ENCODE measurements at places on chromosomes 16 and 17.
A peak's percentile ranks its signal among the peaks of the same experiment; 100 is the strongest.

DNA sequence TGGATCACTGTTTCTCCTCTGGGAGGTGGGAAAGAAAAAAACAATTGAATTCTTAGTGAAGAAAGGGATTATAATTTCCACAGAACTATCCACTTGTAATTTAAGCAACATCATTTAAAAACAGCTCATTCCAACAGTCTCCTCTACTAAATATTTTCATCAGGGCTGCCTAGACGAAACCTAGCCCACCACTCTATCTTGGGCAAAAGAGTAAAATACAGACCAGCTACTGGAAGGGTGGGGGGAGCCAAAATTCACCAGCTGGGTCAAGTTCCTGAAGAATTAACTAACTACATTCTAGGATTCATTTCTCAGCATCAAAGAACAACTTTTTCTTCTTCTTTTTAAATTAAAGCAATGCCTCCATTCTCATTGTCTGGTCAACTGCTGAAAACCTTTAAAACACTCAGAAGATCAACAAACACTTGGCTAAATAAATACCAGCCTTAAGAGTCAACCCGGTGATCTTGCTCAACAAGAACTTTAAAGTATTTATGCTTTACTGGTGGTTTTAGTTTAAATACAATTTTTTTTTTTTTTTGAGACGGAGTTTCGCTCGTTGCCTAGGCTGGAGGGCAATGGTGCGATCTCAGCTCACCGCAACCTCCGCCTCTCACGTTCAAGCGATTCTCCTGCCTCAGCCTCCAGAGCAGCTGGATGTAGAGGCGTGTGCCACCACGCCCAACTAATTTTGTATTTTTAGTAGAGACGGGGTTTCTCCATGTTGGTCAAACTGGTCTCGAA lies 25.2 kb downstream of the KANSL1 start:
- peak; percentile 56 for DNase-seq

- no peak for DNase-seq
Measured at GRCh38 chr16:3623642-3624041, 12.2 kb upstream of the SLX4 start.

- no peak for DNase-seq
Measured at GRCh38 chr16:17304106-17304490, 166.7 kb downstream of the XYLT1 start.

GRCh38 chr17:50386510-50386909 lies 10.8 kb downstream of the LRRC59 start:
- DNase-seq, result no peak

GRCh38 chr17:63999680-64000531 lies 1.8 kb downstream of the PRR29 start:
- DNase-seq, result no peak

DNA sequence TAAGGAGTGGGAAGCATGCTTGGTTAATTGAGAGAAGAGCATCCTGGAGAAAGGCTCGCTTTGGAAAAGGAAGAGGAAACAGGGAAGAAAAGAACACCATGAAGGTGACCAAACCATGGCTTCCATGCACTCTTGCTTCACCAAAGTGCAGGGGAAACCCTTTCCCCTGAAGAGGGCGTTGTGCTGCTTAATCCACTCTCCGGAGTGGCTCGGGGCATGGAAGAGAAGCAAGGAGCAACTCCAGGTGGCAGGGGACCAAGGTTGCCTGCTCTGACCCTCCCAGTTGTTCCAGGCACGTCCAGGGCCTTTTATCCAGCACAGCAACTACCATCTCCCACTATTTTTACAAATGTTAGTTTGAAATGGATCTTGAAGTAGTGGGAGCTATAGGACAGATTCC lies 108.1 kb downstream of the STX8 start:
- DNase-seq, result no peak

GRCh38 chr17:74502861-74503260 lies 28.4 kb downstream of the CD300LB start:
- DNase-seq, result no peak

- DNase-seq, result peak; percentile 75
Measured at GRCh38 chr16:74862743-74863244, 88.2 kb upstream of the FA2H start.

DNA sequence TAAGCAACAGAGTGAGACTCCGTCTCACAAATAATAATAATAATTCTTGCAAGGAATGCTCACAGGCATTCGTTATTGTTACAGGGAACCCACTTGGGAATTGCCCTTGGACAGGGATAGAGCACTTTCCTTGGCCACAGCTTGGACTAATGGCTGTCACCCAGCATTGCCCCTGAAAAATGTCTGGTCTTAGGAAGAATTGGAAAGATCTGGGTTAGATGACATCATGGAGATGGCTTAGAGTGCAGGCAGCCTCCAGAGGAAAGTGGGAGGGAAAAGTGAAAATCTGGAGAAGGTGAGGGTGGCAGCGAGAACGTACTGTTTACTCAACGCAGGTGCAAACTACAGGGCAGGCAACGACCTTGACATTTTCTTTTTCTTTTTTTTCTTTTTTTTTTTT lies 59.3 kb upstream of the MRTFB start:
- DNase-seq, result no peak

DNA sequence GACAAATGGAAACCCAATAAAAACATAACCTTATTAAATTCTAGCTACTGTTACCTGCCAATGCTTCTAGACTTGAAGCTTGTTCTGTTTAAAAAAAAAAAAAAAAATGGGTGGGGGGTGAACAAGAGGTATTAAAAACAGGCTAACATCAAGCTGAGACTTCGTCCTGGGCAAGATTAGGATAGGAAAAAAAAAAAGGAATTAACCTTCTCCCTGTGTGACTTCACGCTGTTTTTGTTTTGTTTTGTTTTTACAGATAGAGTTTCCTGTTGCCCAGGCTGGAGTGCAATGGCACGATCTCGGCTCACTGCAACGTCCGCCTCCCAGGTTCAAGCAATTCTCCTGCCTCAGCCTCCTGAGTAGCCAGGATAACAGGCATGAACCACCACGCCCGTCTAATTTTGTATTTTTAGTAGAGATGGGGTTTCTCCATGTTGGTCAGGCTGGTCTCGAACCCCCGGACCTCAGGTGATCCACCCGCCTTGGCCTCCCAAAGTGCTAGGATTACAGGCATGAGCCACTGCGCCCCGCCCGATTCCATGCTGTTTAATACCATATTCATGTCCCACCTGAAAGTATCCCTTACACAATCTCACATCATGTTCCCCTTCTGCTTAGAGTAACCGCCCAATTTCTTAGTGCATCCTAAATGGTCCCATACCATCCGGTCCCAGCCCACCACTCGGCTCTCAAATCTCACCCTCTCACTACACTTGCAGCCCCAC lies 2.2 kb downstream of the USP31 start:
- peak; percentile 50 for DNase-seq

- DNase-seq, result no peak
Measured at GRCh38 chr17:35467824-35468223, 19.3 kb upstream of the SLFN13 start.

GRCh38 chr16:53502331-53503269 lies at the start of gene AKTIP:
Gene AKTIP (minus strand): TSS chr16:53503209. CDS start chr16:53500259, 2,950 bp downstream.
- peak; percentile 79 for DNase-seq

- no peak for DNase-seq
Measured at GRCh38 chr16:16075488-16076422, 126.3 kb downstream of the ABCC1 start.

DNA sequence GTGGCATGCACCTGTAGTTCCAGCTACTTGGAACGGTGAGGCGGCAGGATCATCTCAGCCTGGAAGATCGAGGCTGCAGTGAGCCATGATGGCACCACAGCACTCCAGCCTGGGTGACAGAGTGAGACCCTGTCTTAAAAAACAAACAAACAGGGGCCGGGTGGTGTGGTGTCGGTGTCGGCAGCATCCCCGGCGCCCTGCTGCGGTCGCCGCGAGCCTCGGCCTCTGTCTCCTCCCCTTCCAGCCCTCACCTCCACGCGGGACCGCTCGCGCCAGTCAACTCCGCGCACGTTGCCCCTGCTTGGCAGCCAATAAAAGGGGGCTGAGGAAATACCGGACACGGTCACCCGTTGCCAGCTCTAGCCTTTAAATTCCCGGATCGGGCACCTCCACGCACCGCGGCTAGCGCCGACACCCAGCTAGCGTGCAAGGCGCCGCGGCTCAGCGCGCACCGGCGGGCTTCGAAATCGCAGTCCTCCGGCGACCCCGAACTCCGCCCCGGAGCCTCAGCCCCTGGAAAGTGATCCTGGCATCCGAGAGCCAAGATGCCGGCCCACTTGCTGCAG lies 204.7 kb downstream of the CDRT15L2 start:
- DNase-seq, result no peak

- DNase-seq, result no peak
Measured at GRCh38 chr17:1003972-1004768, 7.2 kb downstream of the TIMM22 start.

GRCh38 chr16:28935924-28936783 lies 4.4 kb downstream of the CD19 start:
- peak; percentile 86 for DNase-seq

GRCh38 chr17:63840591-63841349 lies 1.7 kb downstream of the SMARCD2 start:
- DNase-seq, result no peak

DNA sequence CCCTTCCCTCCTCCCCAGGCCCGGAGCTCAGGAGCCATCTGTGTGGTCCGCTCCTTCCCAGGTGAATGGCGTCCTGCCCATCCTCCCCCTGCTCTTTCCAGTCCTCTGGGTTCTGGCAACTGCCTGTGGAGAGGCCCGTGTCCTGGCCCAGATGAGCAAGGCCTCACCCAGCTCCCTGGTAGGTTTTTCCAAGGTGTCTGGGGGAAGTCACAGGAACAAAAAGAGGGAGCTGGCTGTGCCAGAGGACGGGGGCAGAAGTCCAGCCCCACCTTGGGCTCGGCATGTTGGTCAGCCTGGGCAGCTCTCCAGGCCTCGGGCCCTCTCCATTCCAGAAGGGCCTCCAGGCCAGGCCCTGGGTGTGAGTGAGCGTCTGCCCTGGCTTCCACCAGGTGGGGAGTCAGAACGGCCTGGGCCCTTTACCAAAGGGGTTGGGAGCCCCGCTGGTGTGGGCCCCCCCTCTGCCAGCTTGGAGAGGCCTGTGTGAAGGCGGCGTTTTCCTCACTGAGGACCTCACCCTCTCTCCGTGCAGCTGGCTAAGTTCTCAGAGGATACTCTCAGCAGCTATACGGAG lies 25.1 kb downstream of the CASKIN2 start:
- DNase-seq, result no peak

- DNase-seq, result peak; percentile 97
Measured at GRCh38 chr16:76676356-76676755, 399.2 kb downstream of the CNTNAP4 start.

DNA sequence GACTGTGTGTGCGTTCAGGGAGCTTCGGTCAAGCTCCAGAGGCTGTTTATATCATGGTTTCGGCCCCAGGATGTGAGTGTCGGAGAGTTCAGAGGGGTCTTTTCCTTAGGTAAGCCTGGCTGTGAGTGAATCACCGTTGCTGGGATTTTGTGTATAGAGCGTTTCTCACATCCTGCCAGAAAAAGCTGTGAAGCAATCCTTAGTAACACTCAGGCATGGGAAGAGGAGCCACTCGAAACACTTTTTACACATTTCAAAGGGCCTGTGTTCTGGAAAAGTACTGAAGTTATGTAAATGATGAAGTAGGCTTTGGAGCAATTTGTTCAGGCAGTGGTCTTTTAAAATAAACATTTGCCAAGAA lies 662 bp downstream of the PGS1 start:
- peak; percentile 92 for DNase-seq

GRCh38 chr16:86637744-86638143 lies 59.4 kb downstream of the FOXL1 start:
- no peak for DNase-seq

GRCh38 chr17:19753051-19753509 lies 5.0 kb upstream of the ALDH3A1 start:
- peak; percentile 97 for DNase-seq

DNA sequence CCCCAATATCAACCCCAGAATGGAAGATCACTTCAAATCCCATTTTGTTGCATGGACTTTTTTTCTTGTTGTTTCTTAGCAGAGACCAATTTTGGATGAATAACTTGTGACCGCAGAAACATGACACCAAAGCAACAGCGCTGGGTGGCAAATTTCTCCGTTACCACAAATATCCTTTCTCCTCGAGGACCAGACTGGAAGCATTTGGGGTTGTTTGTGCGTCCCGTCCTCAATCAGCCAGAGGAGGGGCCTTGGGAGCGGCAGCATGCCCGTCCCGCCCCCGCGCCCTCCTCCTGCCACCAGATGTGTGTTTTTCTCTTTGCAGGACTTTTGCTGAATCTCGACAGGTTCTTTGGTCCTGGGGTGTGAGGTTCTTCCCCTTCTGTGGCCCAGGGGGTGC lies 282.5 kb upstream of the FOXF1 start:
- DNase-seq, result no peak

DNA sequence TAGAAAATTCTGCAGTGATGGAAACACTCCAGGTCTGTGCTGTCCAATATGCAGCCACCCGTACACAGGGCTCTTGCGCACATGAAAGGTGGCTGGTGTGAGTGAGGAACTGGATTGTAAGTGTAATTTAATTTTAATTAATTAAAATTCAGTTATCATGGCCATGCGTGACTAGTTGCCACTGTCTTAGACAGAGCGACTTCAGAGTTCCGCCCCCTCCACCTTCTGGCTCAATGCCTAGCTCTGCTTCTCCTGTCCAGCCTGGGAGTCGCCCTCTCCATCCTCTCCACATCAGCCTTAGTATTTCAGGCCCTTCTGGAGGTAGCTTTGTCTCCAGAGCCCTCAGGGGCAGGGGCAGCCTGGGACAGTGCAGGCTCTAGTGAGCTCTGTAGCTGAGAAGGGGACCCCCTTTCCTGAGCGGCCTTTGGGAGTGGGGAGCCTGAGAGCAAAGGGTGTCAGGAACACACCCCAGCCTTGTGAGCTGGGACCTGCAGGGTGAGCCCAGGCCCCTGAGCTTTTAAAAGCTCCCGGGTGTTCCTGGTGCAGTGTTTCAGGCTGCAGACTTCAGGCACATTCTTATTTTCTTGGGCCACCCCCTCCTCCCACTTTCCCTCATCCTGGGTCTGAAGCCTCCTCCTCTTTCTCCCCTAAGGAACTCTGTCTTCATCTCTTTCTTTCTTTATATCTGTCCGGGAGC lies 99.4 kb downstream of the IRF8 start:
- DNase-seq, result no peak

DNA sequence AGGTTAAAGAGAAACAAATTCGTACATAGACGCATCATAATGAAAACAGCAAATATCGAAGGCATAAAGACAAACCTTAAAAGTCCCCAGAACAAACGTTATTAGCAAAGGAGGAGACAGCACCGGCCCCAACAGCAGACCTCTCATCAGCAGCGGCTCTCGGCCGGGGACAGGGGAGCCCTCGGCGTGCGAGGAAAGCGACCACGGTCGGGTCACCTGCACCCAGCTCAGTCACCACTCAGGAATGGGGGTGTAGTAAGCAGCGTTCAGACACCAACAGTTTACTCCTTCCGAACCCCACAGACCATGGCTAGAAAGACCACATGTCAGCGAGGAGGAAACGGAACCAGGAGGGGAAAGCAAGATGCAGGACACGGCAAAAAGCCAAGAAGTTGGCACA lies 109.3 kb upstream of the CHMP6 start:
- no peak for DNase-seq

All from epithelial cell of esophagus (primary cell).